A172 (cell line): ENCODE measurements at places on chromosomes 3 and 15.

DNA sequence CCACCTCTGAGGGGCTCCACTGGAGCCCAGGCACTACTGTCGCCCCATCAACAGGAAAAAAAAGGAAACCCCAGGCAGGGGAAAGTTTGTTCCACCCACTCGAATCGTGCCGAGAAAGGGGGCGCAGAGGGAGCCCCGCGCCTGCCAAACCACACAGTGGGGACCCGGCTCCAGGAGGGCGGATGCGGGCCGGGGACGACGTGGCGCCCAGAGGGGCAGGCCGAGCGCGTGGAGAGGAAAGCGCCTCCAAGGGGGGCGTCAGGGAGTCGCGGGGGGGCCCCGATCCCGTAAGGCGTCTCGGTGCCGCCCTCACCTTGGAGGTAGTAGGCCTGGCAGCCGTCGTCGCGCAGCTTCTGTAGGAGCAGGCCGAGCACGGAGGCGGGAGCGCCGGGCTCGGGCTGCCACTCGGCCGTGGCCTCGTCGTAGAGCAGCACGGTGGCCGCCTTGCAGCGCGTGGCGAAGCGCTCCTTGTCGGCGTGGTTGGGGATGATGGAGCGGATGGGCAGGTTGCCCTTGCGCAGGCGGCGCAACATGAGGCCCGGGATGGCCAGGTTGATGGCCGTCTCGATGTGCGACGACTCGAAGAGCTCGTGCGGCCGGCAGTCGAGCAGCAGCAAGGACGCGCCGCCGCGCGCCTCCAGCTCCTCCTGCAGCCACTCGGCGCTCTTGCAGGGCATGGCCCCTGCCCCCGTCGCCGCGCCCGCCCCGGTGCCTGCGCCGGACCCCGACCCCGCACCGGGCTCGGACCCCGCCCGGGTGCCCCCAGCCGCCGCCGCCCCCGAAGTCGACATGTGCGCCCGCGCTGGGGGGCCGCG is 627 bp downstream of the DUSP7 start:
- DNase-seq, result peak; percentile 22

GRCh38 chr3:42702066-42702951 is at the start of gene HHATL:
HHATL (minus strand) TSS chr3:42702798; CDS start chr3:42700826, 1,972 bp downstream.
- no peak for DNase-seq

- DNase-seq, result peak; percentile 21
Measured at GRCh38 chr3:69354948-69355347, 30.9 kb downstream of the FRMD4B start.

- DNase-seq, result no peak
Measured at GRCh38 chr15:23472033-23472432, 25.0 kb upstream of the GOLGA6L2 start.

DNA sequence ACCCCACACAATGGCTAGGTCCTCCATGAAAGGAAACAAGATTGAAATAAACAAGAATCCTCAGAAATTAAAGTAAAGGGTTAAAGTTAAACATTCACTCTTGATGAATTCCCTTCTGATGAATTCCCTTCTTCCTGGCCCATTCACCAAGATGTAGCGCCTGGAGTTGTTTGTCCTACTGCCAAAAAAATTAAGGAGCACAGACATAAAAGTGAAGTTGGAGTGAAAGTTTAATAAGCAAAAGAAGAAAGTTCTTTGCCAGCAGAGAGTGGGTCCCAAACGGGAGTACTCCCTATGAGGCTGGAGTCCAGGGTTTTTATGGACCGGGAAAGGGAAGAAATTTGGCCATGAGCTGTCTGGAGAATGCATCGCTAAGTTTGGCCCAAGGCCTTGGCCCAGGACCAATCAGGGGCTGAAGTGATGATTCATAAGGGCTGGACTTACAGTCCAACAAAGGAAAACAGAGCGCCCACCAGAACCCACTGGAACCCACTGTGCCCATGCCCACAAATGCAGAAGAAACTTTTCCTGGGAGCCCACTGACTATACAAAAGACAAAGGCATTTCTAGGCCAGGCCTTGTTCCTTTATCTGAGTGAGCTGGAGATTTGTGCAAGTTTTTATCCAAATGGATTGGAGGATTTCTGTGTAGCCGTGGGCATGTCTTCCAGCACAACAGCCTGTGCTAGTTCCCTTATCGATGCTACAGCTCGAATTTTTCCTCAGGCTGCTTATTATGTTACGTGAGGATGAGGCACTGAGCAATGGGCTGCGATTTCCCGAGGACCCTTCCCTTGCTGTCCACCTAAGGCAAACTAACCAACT is 1561.6 kb downstream of the OTOL1 start:
- no peak for DNase-seq

- DNase-seq, result no peak
Measured at GRCh38 chr3:18557216-18557615, 132.1 kb upstream of the SATB1 start.

GRCh38 chr3:193899001-193899400 is 236.9 kb upstream of the HES1 start:
- no peak for DNase-seq

GRCh38 chr3:77536038-77536775 is 496.3 kb downstream of the ROBO2 start:
- no peak for DNase-seq

DNA sequence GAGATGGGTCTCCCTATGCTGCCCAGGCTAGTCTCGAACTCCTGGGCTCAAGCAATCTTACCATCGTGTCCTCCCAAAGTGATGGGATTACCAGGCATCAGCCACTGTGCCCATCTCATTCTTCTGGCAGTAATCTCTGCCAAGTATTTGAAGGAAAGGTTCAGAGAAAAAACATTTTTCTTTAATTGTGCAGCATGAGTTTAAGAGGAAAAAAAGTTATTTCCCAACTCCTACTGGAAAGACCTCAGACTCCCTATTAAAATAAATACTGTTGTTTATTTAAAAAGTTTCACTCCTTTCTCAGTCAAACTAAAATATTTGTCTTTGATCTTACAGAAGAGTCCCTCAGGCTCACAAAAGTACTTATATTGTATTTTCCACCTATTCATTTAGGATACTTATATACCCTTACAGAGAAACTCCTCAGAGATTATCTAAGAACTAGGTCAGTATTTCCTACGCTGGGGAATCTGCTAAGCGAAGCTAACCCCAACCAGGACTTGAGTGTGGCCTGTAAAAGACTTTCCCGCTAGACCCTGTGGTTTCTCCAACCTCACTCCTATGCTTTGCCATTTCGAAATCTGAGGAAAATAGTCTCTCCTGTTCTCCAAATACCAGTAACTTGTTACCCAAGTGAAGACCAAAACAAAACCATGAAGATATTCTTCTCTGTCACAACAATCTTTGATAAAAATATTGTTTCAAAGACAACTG is 28.7 kb downstream of the WWTR1 start:
- DNase-seq, result no peak

DNA sequence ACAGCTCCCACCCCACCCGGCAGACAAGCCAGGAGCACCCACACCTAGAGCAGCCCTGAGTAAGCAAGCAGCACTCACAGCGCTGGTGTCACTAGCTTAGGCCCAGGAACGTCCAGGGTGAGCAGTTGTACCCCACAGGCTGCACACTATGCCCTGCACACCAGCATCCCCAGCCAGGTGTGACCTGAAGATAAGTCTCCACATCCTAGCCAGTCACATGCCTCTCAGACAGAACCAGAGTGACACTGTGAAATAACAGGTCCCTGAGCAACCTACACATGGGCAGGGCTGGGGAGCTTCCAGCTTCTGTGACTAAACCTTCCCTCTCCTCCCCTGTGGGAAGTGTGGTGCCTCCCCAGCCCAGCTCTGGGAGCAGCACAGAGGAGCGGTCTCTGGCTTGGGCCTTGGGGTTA is 253.6 kb downstream of the UACA start:
- DNase-seq, result no peak

DNA sequence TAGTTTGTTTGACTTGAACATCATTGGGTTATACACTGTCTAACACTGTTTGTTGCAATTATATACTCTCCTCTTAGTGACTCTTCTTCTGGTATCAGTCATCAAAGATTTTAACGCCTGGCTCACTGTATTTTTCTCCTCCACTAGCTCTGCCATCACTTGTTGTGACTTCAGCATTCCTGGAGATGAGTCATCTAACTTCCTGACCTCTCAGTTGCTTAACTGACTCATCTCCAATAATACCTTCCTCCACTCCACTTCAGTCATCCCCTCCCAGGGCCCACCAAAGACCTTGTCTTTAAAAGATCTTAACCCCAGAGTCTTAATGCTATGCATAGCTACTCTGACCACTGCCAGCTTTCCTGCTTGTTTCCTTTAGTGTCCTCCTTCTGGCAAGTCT is 28.6 kb upstream of the CLSTN2 start:
- DNase-seq, result peak; percentile 92

DNA sequence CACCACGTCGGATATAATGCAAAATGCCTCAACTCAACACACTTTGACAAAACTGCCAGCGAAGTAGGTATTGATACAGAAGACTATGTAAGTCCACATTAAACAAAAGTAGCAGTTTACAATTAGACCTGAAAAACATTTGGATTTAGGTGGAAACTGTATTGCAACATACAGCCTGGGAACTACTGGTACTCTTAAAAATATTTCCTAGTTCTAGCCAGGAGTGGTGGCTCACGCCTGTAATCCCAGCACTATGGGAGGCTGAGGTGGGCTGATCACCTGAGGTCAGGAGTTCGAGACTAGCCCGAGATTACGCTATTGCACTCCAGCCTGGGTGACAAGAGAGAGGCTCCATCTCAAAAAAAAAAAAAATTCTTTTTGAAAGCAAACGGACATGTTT is 246.2 kb downstream of the ZBTB20 start:
- DNase-seq, result peak; percentile 3

DNA sequence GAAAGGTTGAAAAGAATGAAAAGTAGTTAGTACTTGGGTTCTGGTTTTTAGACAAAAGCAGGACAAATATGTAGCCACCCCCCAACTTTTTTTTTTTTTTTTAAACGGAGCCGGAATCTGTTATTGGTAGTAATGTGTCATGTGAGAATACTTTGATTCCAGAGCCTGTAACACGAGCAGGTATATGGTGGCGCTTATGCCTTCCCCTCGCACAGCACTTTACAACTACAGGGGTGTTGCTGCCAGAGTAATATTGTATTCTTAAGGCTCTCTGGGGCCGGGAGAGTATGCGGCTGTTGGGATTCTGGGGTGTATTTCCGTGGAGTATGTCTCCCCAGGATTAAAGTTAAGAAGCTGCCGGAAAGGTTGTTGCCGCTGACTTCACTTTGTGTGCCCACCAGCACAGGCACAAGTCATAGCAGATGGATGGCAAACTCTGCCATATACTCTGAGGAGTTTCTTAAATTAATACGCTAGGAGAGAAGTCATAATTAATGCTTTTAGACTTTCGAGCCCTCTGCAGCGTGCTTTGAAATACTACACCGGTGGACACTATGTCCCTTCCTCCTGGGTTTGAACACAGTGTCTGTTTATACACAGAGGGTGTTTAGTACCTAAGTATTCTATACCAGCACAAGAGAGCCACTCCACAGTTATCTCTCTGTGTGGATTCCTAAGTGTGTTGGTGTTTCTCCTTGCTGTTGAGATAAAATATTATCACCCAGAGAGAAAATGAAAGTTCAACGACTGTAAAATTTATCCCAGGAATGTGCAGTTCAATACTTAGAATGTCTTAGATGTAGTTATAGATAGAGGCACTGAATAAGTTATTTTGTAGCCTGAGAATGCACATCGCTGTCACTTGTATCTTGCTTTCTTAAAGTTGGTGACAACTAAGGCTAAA is 1.4 kb downstream of the MBNL1 start:
- peak; percentile 54 for DNase-seq

DNA sequence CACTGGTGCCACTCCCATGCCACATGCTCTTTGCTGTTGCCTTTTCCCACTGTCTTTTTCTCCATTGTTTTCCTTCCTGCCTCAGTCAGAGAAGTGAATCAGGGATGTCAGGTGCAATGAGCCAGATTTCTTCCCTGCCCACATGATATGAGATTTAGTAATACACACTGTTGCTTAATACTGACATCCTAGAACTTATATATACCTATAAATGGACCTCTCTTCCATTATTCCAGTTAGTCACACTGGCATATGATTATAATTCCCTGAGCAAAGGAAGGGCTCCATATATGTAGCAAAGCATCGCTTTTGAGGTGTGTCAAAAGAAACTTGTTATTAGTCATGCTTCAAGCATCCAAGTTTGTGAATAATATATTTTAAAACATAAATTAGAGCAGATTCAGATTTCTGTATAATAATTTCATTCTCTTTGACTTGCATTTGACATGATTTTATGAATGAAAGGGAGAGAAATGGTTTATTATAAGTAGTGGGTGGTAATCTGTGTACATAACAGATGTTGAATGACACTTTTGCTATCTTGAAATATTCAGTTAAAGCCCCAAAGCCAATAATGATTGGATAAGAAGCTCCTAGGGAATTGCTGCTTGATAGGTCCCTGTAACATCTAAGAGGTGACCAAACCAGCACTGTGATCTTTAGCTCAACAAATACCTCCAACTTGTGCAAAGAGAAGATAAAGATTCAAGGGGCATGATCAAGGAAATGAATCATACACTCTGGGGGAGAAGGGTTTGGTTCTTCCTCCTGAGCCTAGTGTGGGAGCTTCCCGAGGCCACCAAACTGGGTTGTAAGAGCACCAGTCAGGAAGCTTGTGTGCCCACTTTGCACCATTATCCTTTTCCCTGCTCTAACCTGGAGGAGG is 48.6 kb downstream of the CHST2 start:
- peak; percentile 36 for DNase-seq

- peak; percentile 40 for DNase-seq
Measured at GRCh38 chr15:80514071-80514780, 110.0 kb downstream of the ARNT2 start.
